ENCODE measurements at places on chromosomes 12 and 14.

DNA sequence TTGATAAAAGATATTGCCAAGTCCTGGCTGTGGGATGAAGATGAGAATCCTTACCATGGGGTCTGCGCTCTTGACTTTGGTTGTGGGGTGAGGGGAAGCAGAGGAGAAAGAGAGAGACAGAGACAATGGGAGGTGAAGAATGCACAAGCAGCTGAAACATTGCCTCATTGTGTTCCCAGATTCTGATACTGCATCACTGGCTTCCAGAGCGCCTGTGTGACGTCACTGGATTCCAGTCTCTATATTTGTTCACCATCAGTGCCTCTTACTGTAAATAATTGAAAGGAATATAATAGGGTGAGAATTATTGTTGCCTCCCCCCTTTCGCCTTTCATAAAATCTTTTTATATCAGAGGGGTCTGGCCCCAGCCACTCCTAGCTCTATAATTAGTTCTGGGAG, 188.9 kb upstream of the NTF3 start:
- no peak for DNase-seq

DNA sequence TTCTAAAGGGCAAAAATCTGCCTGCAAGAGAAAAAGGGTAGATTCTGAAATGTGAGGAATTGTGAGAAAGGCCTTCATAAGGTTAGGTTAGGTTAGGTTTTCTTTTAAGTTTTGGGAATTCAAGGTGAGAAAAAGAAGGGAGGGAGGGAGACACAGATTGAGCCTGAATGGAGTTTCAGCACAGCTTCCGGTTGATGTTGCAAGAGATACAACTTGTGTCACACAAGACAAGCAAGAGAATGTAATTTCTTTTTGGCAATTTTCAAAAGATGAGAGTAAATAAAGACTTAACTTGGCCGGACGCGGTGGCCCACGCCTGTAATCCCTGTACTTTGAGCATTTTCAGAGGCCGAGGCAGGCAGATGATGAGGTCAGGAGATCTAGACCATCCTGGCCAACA, 63.8 kb downstream of the CPSF2 start:
- DNase-seq: no peak

- DNase-seq: no peak
Measured at GRCh38 chr12:25745281-25745680, 192.2 kb upstream of the LMNTD1 start.

GRCh38 chr14:72605096-72605920, 288.6 kb downstream of the DPF3 start:
- no peak for DNase-seq

GRCh38 chr14:85233756-85234155, 296.2 kb upstream of the FLRT2 start:
- no peak for DNase-seq
